ENCODE measurements at places on chromosomes 16 and 17. TPM values are rescaled to one million over a fixed set of nuclear protein-coding genes. Genes with fewer than 3 reads are reported as not detected.

Gene NAGLU
- polyA plus RNA-seq: 20.6 TPM

Gene DHODH
- polyA plus RNA-seq: 7.2 TPM

DNA sequence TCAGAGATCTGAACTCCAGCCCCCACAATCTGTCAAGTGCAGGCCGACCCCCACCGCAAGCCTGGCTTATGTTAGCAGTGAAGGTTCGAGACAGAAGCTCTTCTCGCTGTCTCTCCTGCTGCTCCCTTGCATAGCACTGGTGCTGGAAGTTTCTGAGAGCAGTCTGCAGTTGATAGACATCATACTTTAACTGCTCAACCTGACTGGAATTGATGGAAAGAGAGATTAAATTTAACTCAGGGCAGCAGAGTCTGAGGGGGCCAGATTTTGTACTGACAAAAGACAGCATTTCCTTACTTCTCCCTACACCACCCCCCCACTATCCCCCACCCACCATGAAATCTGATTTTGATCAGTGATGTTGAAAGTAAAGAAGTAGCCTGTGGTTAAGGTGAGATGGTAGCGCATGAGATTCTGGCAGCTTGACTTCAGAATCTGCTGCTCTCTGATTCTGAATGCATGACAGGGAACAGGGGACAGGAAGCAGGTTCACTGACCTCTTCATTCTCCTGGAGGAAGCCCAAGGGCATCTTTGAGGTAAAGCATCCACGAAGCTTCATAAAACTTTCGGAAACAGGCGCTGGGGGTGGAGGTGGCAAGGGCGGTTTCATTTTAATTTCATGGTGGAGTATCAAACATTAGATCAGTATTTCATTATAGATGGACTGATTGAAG lies 44.3 kb upstream of the TMEM97 start:
- H3K27me3 ChIP-seq: peaks cover 3% of the 10 kb centered on the region
- H3K4me1 ChIP-seq: no peaks in the 10 kb centered on the region
- H3K27ac ChIP-seq: no peak overlapping the region
- H3K36me3 ChIP-seq: no peaks in the 10 kb centered on the region

Gene ACSM5
- 2.0 TPM for polyA plus RNA-seq

Gene C16orf90
- not detected for polyA plus RNA-seq

GRCh38 chr16:75624921-75625334 lies 1.8 kb upstream of the ADAT1 start:
- no peaks in the 10 kb centered on the region for H3K27me3 ChIP-seq
- no peak for DNase-seq
- peaks cover 54% of the 10 kb centered on the region for H3K36me3 ChIP-seq
- H3K27ac ChIP-seq: no peak overlapping the region
- H3K4me1 ChIP-seq: peaks cover 9% of the 10 kb centered on the region
